ENCODE measurements at places on chromosomes 1 and 21. TPM values are rescaled to one million over a fixed set of nuclear protein-coding genes. Genes with fewer than 3 reads are reported as not detected.

Gene VASH2
- total RNA-seq, result 1.1 TPM

Gene UBR4
- 73.0 TPM for total RNA-seq

Gene TAS1R3
- 0.17 TPM for total RNA-seq

Gene DYNLT4
- not detected for total RNA-seq

Gene OR2T11
- not detected for total RNA-seq

Gene KCNJ6
- total RNA-seq, result not detected

Gene MYBPHL
- total RNA-seq, result not detected

Gene FCGR2B
- total RNA-seq, result not detected

Gene ETNK2
- 5.2 TPM for total RNA-seq

Gene PLD5
- total RNA-seq, result not detected

Gene RAB42
- 3.6 TPM for total RNA-seq

Gene USH2A
- total RNA-seq, result not detected

Gene TDRD5
- not detected for total RNA-seq

Gene TRAF3IP3
- total RNA-seq, result not detected

Gene APOBEC4
- total RNA-seq, result not detected

Gene RNF186
- not detected for total RNA-seq

Gene SELL
- 0.09 TPM for total RNA-seq

Gene UTP25
- 6.8 TPM for total RNA-seq

Gene A3GALT2
- total RNA-seq, result not detected

Gene PPIAL4G
- not detected for total RNA-seq

Gene TSTD1
- total RNA-seq, result 15.4 TPM
